GM23338 (cell line): ENCODE measurements at places on chromosomes 13 and 19. TPM values are rescaled to one million over a fixed set of nuclear protein-coding genes. Genes with fewer than 3 reads are reported as not detected.

Gene PSG5
- total RNA-seq = not detected in 2 replicates

Gene CLEC11A
- total RNA-seq = 7.2 and 8.0 TPM in 2 replicates

Gene MAST1
- total RNA-seq = 13.4 and 19.9 TPM in 2 replicates

Gene PCDH20
- total RNA-seq = 2.6 and 2.8 TPM in 2 replicates

Gene EBI3
- 0.52 TPM in 1 of 2 replicates, not detected in the other for total RNA-seq

Gene SOX21
- 3.5 and 4.7 TPM in 2 replicates for total RNA-seq

Gene PBX4
- total RNA-seq = 1.5 and 2.6 TPM in 2 replicates

Gene PLIN3
- total RNA-seq = 45.9 and 59.9 TPM in 2 replicates

Gene ZNRF4
- total RNA-seq = not detected in 2 replicates
